Endothelial cell (in vitro differentiated cells): ENCODE measurements at places on chromosomes 11 and 22. TPM values are rescaled to one million over a fixed set of nuclear protein-coding genes. Genes with fewer than 3 reads are reported as not detected.
A peak's percentile ranks its signal among the peaks of the same experiment; 100 is the strongest.

Gene MTMR3
- 39.1 TPM for total RNA-seq

Gene SNU13
- total RNA-seq, result 133 TPM

Gene MS4A12
- not detected for total RNA-seq

Gene PATE4
- 0.31 TPM for total RNA-seq

Gene TSSK2
- not detected for total RNA-seq

Gene GTSE1
- 8.2 TPM for total RNA-seq

Gene FADS3
- total RNA-seq, result 42.0 TPM

Gene TUBA8
- total RNA-seq, result 0.46 TPM

Gene SMCO4
- total RNA-seq, result 23.7 TPM

Gene INPP5J
- 2.8 TPM for total RNA-seq

Gene DERL3
- 1.3 TPM for total RNA-seq

Gene RTN4R
- 19.0 TPM for total RNA-seq

Gene PNPLA5
- not detected for total RNA-seq

Gene SLC1A2
- 0.41 TPM for total RNA-seq

- peaks cover 22% of the 10 kb centered on the region for H3K27me3 ChIP-seq
- peak overlapping the region; percentile 83 for H3K4me3 ChIP-seq
- peak; percentile 90 for DNase-seq
- H3K27ac ChIP-seq, result peak overlapping the region; percentile 61
- peaks cover 25% of the 10 kb centered on the region for H3K36me3 ChIP-seq
These were observed 1.1 kb upstream of the CHRM4 start for GRCh38 chr11:46392421-46393230.

- no peak overlapping the region for H3K27ac ChIP-seq
- H3K4me3 ChIP-seq, result no peak overlapping the region
- peaks cover 7% of the 10 kb centered on the region for H3K27me3 ChIP-seq
- H3K4me1 ChIP-seq, result peaks cover 8% of the 10 kb centered on the region
- H3K36me3 ChIP-seq, result no peaks in the 10 kb centered on the region
These were observed 13.2 kb downstream of the LMO1 start for GRCh38 chr11:8250434-8250833.

DNA sequence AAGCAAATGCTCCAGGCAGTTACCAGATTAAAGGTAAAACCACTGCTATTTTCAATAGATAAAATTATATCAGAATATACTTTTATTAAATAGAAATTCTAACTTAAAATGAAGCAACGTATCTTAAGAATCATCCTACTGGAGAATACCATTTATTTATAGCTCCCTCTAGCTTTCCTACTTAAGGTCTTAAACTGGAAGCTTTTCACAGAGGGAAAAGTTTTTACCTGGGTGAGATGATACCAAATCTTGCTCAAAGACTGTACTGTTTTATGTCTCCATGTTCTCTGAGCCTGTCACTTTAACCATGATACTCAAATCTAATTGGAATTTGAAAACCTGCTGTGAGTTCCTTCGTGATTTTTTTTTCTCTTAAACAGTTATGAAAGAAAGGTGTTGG lies 291.8 kb downstream of the AASDHPPT start:
- H3K4me3 ChIP-seq, result no peak overlapping the region
- DNase-seq, result no peak
- H3K27ac ChIP-seq, result no peak overlapping the region
- H3K27me3 ChIP-seq, result no peaks in the 10 kb centered on the region

- H3K27me3 ChIP-seq, result peaks cover 2% of the 10 kb centered on the region
- no peaks in the 10 kb centered on the region for H3K4me1 ChIP-seq
- no peaks in the 10 kb centered on the region for H3K36me3 ChIP-seq
- DNase-seq, result no peak
- H3K27ac ChIP-seq, result no peak overlapping the region
These were observed 47.8 kb downstream of the BRSK2 start for GRCh38 chr11:1437500-1437899.

- H3K36me3 ChIP-seq, result no peaks in the 10 kb centered on the region
- H3K4me1 ChIP-seq, result peaks cover 11% of the 10 kb centered on the region
- no peak overlapping the region for H3K27ac ChIP-seq
- peaks cover 1% of the 10 kb centered on the region for H3K27me3 ChIP-seq
These were observed 120.4 kb upstream of the RAG2 start for GRCh38 chr11:36718451-36718850.

DNA sequence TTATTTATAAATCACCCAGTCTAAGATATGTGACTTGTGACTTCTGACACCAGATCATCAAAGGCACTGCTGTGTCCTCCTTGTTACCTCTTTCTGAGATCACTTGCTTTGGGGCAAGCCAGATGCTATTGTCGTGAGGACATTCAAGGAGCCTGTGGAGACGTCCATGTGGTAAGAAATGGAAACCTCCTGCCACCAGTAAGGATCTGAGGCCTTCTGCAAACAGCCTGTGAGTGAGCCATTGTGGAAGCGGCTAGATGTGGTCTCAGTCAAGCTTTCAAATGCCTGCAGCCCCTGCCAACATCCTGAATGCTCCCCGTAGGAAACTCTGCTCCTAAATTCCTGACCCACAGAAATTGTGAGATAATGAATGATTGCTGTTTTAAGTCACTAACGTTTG lies 11.7 kb upstream of the RDX start:
- H3K27me3 ChIP-seq, result peaks cover 6% of the 10 kb centered on the region
- no peak overlapping the region for H3K27ac ChIP-seq
- no peak overlapping the region for H3K4me3 ChIP-seq
- no peaks in the 10 kb centered on the region for H3K36me3 ChIP-seq

GRCh38 chr11:71251761-71252268 lies 562 bp downstream of the SHANK2 start:
- H3K36me3 ChIP-seq, result no peaks in the 10 kb centered on the region
- peak; percentile 69 for DNase-seq
- peaks cover 18% of the 10 kb centered on the region for H3K4me1 ChIP-seq
- H3K4me3 ChIP-seq, result peak overlapping the region; percentile 83

- no peak overlapping the region for H3K4me3 ChIP-seq
- no peak for DNase-seq
- H3K27me3 ChIP-seq, result peaks cover 6% of the 10 kb centered on the region
- H3K27ac ChIP-seq, result no peak overlapping the region
These were observed 29.4 kb upstream of the CTTN start for GRCh38 chr11:70368961-70369360.

DNA sequence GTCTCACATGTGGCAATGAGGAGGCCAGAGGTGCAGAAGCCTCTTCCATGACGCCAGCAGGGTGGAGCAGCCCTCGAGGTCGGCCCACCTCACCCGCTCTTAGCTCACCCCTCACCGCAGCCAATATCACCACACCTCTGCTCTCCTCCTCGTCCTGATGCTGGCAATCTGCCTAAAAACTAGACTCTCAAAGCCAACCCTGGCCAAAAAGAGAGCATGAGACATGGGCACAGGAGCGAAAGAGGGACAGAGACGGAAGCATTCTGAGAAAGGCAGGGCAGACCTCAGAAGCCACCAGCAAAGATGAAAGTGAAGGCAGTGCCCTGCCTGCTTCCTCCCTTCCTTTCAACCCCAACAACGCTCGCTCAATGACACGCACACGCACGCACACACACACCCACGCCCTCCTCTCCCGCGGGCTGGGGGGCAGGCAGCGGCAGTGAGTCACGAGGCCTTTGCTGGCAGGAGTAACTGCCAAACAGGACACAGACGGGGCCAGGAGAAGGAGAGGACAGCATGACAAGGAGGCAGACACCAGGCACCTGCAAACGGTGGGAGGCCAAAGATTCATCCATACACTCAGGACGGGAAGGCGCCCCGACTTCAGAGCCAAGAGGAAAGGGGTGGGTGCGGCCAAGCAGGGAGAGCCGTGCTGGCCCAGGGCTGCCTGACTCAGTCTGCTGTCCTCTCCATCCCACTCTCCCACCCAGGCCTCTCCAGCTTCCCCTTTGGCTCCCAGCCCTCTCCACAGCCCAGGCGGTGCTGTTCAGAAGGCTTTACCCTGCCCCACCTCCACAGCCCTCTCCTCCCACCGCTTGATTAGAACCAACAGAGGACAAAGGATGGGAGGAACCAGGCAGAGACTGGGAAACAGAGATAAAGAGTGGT lies 11.4 kb downstream of the IGSF9B start:
- H3K4me1 ChIP-seq, result peaks cover 22% of the 10 kb centered on the region
- peaks cover 14% of the 10 kb centered on the region for H3K36me3 ChIP-seq
- no peak for DNase-seq
- no peak overlapping the region for H3K27ac ChIP-seq
- H3K27me3 ChIP-seq, result peaks cover 20% of the 10 kb centered on the region
- H3K4me3 ChIP-seq, result peak overlapping the region; percentile 56

- no peak overlapping the region for H3K27ac ChIP-seq
- H3K36me3 ChIP-seq, result no peaks in the 10 kb centered on the region
- peaks cover 4% of the 10 kb centered on the region for H3K27me3 ChIP-seq
- H3K4me1 ChIP-seq, result peaks cover 18% of the 10 kb centered on the region
These were observed 177.5 kb upstream of the ZBED5 start for GRCh38 chr11:11035331-11035730.

DNA sequence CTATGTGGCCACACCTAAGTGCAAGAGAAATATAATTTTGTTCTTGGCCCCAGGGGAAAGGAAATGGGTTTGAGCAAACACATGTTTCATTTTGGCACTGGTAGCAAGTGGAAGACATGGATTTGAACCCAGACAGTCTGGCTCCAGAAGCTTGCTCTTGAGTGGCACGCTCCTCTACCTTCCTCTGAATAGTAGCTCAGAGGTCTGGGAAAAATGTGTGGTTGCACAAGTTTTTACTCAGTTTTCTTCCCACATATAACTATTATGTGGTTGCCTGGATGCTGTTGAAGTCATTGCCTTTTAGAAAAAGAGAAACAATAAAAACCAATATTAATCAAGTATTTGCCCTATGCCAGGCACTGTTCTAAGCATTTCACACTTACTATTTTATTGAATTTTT lies 16.3 kb downstream of the PARVA start:
- H3K27me3 ChIP-seq, result no peaks in the 10 kb centered on the region
- no peak overlapping the region for H3K27ac ChIP-seq
- peaks cover 10% of the 10 kb centered on the region for H3K4me1 ChIP-seq
- no peak for DNase-seq
- peaks cover 17% of the 10 kb centered on the region for H3K36me3 ChIP-seq

- no peak overlapping the region for H3K4me3 ChIP-seq
- H3K36me3 ChIP-seq, result peaks cover 10% of the 10 kb centered on the region
- H3K4me1 ChIP-seq, result peaks cover 10% of the 10 kb centered on the region
- no peaks in the 10 kb centered on the region for H3K27me3 ChIP-seq
- H3K27ac ChIP-seq, result no peak overlapping the region
These were observed 27.3 kb downstream of the FAM168A start for GRCh38 chr11:73570415-73571114.

GRCh38 chr11:14342906-14343305 lies 16.1 kb downstream of the RRAS2 start:
- DNase-seq, result no peak
- no peaks in the 10 kb centered on the region for H3K36me3 ChIP-seq
- no peak overlapping the region for H3K4me3 ChIP-seq
- no peaks in the 10 kb centered on the region for H3K27me3 ChIP-seq
- H3K27ac ChIP-seq, result no peak overlapping the region

- DNase-seq, result no peak
- H3K36me3 ChIP-seq, result no peaks in the 10 kb centered on the region
- H3K27ac ChIP-seq, result no peak overlapping the region
- H3K4me1 ChIP-seq, result no peaks in the 10 kb centered on the region
- H3K4me3 ChIP-seq, result no peak overlapping the region
- H3K27me3 ChIP-seq, result no peaks in the 10 kb centered on the region
These were observed 747.3 kb upstream of the TENM4 start for GRCh38 chr11:80188076-80188627.

DNA sequence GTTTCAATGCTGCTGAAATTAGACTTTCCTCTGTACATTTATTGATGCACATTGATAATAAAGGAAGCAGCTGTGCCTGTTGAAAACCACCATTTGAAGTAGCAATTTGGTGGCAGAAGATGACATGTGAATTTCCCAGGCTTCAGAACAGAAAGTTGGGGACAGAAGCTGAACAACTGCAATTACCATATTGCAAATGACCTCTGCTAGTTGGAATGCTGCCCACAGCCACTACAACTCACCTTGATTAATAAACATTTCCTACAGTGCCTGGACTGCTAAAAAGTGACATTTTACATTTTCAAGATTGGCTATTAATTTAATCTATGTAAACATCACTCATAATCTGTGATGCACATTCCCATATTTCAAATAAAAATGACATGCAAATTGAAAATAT lies 208.6 kb downstream of the LUZP2 start:
- no peaks in the 10 kb centered on the region for H3K27me3 ChIP-seq
- no peaks in the 10 kb centered on the region for H3K4me1 ChIP-seq
- H3K36me3 ChIP-seq, result no peaks in the 10 kb centered on the region
- no peak overlapping the region for H3K4me3 ChIP-seq
- H3K27ac ChIP-seq, result no peak overlapping the region

DNA sequence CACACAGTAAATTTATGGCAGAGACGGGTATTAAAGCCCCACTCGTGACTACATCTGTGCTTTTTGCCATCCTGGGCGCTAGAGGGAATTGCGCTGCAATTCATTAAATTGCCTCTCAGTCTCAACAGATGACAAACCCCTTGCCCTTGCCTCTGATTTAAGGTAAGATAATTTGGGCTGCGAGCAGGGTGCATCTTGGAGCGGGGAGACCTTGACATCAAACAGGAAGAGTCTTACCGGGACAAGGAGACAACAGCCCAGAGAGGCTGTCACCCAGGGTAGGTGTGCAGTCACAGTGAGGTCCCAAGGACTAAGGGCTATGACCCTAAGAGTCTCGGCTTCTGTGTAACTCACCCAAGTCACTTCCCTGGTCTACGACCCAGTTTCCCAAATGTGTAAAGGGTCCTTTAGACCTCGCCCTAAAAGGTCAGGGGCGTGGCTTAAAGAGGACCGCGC lies 449 bp upstream of the TOM1 start:
- H3K27me3 ChIP-seq, result peaks cover 3% of the 10 kb centered on the region
- no peaks in the 10 kb centered on the region for H3K36me3 ChIP-seq
- H3K4me1 ChIP-seq, result peaks cover 14% of the 10 kb centered on the region

DNA sequence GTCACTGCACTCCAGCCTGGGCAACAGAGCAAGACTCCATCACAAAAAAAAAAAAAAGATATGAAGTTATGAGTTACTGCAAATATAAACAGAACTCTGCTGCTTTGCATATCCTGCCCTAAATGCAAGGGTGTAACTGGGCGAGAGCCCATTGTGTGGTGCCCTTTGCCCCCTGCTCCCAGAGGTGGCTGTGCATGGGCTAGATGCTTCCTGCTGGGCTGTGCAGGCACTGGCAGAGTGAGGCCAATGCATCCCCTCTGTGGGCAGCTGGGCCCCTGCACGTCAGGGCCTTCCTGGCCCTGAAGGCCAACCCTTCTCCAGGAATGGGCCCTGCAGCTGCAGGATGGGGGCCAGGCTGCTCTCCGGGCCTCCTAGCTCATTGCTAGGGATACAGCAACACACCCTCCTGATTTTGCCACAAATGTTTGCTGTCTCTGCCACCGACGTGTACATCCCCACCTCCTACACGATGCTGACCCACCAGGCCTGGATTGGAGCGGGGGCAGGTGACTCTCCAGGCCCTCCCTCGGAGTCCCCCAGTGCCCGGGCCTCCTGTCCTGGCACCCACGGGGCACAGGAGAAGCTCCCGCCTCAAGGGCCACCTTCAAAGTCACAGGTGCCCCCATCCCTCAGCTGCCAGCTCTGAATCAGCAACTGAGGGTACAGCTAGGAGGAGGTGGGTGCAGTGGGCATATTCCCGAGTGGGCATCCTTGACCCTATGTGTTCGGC lies 40.7 kb upstream of the COMT start:
- H3K27ac ChIP-seq, result no peak overlapping the region
- no peak for DNase-seq
- H3K4me1 ChIP-seq, result no peaks in the 10 kb centered on the region
- H3K4me3 ChIP-seq, result no peak overlapping the region
